ENCODE measurements at places on chromosomes 7 and 10.

GRCh38 chr10:102188298-102188940 lies 36.2 kb downstream of the NOLC1 start:
- no peak for DNase-seq

GRCh38 chr7:40492946-40493345 lies 358.1 kb downstream of the SUGCT start:
- no peak for DNase-seq

DNA sequence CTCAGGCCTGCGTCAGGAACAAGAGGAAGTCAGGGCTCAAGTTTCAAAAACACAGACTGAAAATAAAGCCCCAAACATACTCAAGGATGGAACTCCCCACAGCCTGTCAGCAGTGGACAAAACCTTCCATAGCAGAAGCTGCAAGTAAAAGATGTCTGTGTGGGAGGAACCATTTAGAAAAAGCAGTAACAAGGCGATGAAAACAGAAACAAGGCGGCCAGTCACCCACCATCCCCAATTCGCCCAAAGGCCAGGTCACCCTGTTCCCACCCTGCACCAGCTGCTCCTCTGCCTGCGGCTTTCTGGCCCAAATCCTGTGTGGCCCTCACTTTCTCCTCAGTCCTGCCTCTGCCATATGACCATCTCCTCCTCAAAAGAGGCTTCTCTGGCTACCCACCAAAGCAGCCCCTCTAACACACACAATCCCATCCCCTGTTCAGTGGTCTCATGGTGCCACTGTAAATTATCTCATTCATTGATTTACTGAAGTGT lies 27.8 kb downstream of the KCNMA1 start:
- DNase-seq = peak; percentile 52

- DNase-seq = no peak
Observed at GRCh38 chr7:111528331-111528730, 34.0 kb downstream of the IMMP2L start.

DNA sequence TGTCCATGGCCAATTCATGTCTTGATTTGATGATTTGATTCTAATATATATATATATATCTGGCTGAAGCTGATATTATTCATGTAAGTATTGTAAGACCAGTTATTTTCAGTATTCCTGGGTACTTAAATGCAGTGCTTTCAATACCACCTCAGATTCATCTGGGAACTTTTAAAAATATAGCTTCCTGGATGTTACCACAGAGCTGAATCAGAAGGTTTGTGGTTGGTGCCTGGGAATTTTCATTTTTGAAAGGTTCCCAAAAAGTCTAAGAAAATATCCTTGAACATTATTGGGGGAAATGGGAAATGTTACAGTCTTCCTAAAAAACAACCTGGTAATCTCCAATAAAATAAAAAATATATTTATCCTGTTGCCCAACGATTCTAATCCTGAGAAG lies 10.7 kb upstream of the PPP3CB start:
- no peak for DNase-seq

DNA sequence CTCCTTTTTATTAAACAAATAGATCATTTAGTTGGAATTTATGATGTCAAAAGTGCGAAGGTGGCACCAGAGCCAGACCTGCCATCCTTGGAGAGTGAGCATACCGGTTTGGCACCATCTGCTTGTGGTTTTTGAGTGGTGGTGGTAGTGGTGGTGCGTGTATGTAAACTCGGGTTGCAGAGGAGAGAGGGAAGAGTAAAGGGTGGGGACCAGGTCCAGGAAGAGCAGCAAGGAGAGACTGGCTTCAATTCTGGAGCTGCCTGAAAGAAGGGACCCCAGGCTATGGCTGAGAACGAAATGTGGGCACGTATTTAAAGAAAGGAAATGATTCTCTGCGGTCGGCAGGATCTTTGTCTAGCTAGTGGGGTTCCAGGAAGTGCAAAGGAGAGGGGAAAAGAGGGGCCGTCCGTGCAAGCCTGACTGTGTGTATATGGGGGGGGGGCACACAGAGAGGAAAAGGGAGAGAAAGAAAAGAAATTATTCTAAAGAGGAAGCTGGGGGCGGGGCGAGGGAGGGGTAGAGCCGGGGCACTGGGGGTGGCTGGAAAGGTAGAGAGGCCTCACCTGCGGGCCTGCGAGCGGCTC lies 448 bp upstream of the GOLGA7B start:
- no peak for DNase-seq

DNA sequence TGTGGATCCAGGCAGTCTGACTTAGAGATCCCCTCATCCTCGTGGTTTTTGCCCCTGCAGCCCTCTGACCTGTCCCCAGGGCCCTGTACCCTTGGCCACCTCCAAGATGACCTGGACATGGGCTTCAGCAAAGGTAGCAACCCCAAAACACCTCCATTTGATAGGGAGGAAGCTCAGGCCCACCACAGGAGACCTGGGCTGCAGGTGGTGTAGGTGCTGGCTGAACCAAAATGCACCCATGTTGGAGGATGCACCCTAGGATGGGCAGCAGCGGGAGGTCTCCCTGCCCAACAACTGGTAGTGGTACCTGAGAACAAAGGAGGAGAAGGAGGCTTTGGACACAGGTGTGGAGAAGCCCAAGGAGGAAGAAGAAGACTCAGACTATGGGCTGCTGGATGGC lies 188.7 kb downstream of the ZNF716 start:
- DNase-seq = no peak
